PC-9 (cell line): ENCODE measurements at places on chromosomes 7 and 10. TPM values are rescaled to one million over a fixed set of nuclear protein-coding genes. Genes with fewer than 3 reads are reported as not detected.
A peak's percentile ranks its signal among the peaks of the same experiment; 100 is the strongest.

DNA sequence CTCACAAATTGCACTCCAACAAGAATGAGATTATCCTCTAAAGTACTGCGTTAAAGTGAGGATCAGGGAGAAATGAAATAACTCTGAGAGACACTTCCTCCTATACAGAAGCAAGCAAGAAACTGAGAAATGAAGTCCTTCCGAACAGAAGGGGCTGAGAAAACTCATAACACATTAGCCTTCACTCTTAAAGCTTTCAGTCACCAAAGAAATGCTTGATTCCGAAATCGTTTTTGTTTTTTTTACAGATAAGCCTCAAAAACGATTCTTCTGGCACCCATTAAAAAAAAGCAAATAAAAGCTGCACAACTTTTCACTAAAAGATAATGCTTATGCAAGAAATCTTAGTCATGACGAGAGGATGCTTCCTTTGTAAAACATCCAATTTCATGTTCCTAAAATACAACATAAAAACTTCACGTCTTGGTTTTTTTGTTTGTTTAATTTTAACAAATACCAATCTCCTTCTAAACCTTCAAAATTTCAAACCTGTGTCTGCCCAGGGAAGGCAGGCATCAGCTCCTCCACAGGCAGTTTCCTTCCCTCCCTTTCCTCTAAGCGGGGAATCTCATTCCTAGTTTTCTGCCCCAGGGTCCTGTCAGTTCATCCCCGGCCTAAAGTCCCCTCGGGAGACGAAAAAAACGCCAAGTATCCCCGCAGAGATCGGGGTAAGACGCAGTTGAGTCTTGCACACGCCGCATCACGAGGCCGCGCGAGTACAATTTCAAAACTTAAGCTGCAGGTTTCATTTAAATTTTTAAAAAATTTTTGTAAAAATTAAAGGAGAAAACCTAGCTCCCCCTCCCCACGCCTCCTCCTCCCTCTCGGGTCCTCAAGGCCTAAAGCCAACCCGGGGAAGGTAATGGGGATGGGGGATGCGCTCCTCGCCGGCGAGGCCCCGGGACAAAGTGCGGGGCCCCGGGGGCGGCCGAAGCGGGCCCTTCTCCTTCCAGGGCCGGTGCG is 1.1 kb downstream of the BAZ1B start:
- H3K4me1 ChIP-seq, result peaks cover 28% of the 10 kb centered on the region
- no peak for DNase-seq
- no peaks in the 10 kb centered on the region for H3K27me3 ChIP-seq
- H3K27ac ChIP-seq, result peak overlapping the region; percentile 14

DNA sequence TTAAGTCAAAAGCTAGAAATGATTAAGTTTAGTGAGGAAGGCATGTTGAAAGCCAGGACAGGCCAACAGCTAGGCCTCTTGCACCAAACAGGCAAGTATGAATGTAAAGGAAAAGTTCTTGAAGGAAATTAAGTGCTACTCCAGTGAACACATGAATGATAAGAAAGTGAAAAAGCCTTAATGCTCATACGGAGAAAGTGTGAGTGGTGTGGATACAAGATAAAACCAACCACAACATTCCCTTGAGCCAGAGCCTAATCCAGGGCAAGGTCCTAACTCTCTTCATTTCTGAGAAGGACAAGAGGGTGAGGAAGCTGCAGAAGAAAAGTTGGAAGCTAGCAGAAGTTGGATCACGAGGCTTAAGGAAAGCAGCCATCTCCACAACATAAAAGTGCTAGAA is 53.0 kb downstream of the DNAJC1 start:
- no peaks in the 10 kb centered on the region for H3K4me1 ChIP-seq
- no peak overlapping the region for H3K27ac ChIP-seq
- no peaks in the 10 kb centered on the region for H3K36me3 ChIP-seq
- no peaks in the 10 kb centered on the region for H3K27me3 ChIP-seq
- no peak for DNase-seq
- no peak overlapping the region for H3K4me3 ChIP-seq

The SORCS1 gene
- not detected in 2 replicates for total RNA-seq

- no peaks in the 10 kb centered on the region for H3K36me3 ChIP-seq
- no peak overlapping the region for H3K4me3 ChIP-seq
- H3K27ac ChIP-seq, result no peak overlapping the region
- DNase-seq, result no peak
- no peaks in the 10 kb centered on the region for H3K27me3 ChIP-seq
These were observed 94.5 kb downstream of the RELN start for GRCh38 chr7:103894656-103895596.

DNA sequence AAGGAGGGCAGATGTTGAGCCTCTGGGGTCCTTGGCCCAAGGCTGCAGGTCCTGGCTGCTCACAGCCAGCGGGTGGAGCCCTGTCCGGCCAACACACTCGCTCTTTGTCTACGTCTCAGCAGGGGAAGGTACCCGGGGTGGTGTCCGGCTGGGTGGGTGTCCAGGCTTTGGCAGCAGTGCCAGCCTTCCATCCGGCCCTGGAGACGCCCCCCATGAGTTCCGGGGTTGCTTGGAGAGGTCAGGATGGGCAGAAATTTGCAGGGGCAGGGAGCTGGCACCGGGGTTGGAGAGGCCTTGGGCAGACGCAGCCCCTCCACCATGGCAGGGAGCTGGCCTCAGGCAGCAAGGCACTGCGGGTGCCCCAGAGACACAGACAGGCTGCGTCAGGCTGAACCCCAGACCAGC is 42.2 kb upstream of the ELN start:
- H3K27me3 ChIP-seq, result no peaks in the 10 kb centered on the region
- H3K36me3 ChIP-seq, result no peaks in the 10 kb centered on the region
- DNase-seq, result no peak

GRCh38 chr10:11539191-11539868 is 72.1 kb downstream of the USP6NL start:
- H3K36me3 ChIP-seq, result no peaks in the 10 kb centered on the region
- peaks cover 14% of the 10 kb centered on the region for H3K4me1 ChIP-seq
- H3K27me3 ChIP-seq, result no peaks in the 10 kb centered on the region

- H3K36me3 ChIP-seq, result no peaks in the 10 kb centered on the region
- H3K4me1 ChIP-seq, result no peaks in the 10 kb centered on the region
- H3K27me3 ChIP-seq, result no peaks in the 10 kb centered on the region
- H3K27ac ChIP-seq, result no peak overlapping the region
- H3K4me3 ChIP-seq, result no peak overlapping the region
- DNase-seq, result no peak
These were observed 91.3 kb upstream of the BET1 start for GRCh38 chr7:94095316-94096009.

DNA sequence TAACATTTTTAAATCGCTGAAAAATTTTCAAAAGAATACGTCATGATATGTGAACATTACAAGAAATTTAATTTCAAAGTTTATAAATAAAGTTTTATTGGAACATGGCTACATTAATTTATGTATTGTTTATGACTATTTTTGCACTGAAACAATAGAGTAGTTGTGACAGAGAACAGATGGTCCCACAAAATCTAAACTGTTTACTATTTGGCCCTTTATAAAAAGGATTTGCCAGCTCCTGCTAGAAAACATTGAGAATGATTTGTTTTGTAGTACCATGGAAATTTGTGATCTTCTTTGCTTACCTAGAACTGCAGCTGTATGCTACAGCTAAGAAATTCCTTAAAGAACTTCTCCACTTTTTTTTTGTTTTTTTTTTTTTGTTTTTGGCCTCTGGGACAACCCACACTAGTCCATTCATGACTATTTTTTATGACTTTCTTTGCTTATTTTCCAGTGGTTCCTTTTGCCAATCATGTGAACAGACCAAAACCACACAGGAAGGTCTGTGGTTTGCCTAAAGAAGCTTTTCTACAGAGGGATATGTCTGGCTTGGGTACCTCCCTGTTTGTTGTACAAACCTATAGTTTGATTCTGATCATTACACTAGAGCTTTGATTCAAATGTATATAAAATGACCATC is 55.7 kb downstream of the ST7 start:
- no peak for DNase-seq
- H3K4me1 ChIP-seq, result no peaks in the 10 kb centered on the region
- no peaks in the 10 kb centered on the region for H3K36me3 ChIP-seq
- H3K27me3 ChIP-seq, result no peaks in the 10 kb centered on the region
- no peak overlapping the region for H3K27ac ChIP-seq

DNA sequence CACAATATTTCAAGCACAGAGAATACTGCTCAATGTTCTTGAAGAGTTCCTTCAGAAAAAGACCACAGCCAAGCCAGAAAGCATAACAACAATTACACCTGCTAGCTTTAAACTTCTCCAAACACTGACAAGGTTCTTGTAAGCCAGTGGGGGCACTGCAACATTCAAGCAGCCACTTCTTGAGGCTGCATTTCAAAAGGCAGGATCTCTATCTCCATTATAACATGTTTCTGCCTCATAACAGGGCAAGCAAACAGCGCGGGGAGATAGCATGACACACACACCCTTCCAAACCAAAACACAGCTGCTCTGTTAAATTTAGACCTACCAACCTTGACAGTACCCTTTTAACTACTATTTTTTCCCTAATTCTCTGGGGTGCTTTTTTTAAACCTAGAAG is 30.8 kb downstream of the CHCHD3 start:
- H3K27ac ChIP-seq, result no peak overlapping the region
- H3K27me3 ChIP-seq, result no peaks in the 10 kb centered on the region
- DNase-seq, result no peak

GRCh38 chr10:24907956-24908355 is 44.5 kb downstream of the PRTFDC1 start:
- H3K27me3 ChIP-seq, result no peaks in the 10 kb centered on the region
- no peak for DNase-seq
- no peak overlapping the region for H3K27ac ChIP-seq
- H3K4me3 ChIP-seq, result no peak overlapping the region

GRCh38 chr10:112182784-112183328 is 709 bp downstream of the GPAM start:
- no peak for DNase-seq
- no peaks in the 10 kb centered on the region for H3K36me3 ChIP-seq
- H3K4me1 ChIP-seq, result 0 out of 2 replicates have a peak, but pooled peaks cover 4% of the 10 kb centered on the region
- no peaks in the 10 kb centered on the region for H3K27me3 ChIP-seq

The SFRP5 gene
- total RNA-seq, result not detected in 2 replicates

The AKR1C3 gene
- total RNA-seq, result 1,870 and 1,886 TPM in 2 replicates

DNA sequence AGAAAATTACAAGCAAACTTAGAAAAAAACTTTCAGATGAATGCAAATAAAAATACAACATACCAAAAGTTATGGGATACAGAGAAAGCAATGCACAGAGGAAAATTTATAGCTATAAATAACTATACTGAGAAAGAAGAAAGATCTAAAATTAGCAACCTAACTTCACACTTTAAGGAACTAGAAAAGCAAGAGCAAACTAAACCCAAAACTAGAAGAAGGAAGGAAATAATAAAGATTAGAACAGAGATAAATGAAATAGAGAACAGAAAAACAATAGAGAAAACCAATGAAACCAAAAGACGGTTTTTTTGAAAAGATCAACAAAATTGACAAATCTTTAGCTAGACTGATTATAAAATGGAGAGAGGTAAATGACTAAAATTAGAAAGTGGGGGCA is 9.6 kb upstream of the STRA8 start:
- no peak overlapping the region for H3K4me3 ChIP-seq
- no peak overlapping the region for H3K27ac ChIP-seq
- H3K4me1 ChIP-seq, result no peaks in the 10 kb centered on the region

The NRG3 gene
- not detected in 2 replicates for total RNA-seq

DNA sequence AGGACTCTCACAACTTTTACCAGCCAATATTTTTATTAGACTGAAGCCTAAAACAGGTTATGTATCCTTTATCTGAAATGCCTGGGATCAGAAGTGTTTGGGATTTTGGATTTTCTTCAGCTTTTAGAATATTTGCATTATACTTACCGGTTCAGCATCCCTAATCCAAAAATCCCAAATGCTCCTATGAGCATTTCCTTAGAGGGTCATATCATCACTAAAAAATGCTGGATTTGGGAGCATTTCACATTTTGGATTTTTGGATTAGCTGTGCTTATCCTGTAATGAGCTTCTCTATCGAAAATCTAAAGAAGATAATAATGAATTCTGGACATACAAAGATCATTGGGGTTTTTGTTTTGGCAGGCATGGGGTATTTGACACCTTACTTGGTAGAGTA is 53.0 kb downstream of the RALA start:
- no peaks in the 10 kb centered on the region for H3K36me3 ChIP-seq
- no peak for DNase-seq
- no peaks in the 10 kb centered on the region for H3K4me1 ChIP-seq

- H3K36me3 ChIP-seq, result peaks cover 20% of the 10 kb centered on the region
- no peak overlapping the region for H3K4me3 ChIP-seq
These were observed 73.0 kb downstream of the MICU1 start for GRCh38 chr10:72552857-72553256.
